ENCODE measurements at places on chromosomes 2 and 18.

GRCh38 chr2:196108604-196109003 is 40.0 kb upstream of the DNAH7 start:
- DNase-seq, result no peak

GRCh38 chr18:29083545-29083944 is 906.6 kb upstream of the CDH2 start:
- no peak for DNase-seq

DNA sequence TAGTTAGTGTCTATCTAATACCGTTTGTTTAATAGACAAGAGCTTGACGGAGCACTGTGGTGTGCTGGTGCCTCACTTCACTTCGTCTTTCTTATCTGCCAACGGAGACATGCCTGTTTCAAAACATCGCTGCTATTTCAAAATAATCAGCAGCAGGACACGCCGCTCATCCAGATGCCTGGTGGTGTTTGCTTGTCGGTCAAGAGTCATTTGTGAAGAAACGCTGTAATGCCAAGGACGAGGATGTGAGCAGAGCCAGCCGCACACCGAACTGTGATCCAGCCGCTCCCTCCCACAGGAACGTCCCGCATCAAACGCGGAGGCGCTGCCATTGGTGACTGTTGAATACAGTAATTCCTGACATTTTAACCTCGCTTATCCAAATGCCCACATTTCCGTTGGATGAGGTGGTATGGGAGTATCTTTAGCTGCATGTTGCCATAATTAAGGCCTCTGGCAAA is 432.4 kb downstream of the FBXO15 start:
- DNase-seq, result no peak

DNA sequence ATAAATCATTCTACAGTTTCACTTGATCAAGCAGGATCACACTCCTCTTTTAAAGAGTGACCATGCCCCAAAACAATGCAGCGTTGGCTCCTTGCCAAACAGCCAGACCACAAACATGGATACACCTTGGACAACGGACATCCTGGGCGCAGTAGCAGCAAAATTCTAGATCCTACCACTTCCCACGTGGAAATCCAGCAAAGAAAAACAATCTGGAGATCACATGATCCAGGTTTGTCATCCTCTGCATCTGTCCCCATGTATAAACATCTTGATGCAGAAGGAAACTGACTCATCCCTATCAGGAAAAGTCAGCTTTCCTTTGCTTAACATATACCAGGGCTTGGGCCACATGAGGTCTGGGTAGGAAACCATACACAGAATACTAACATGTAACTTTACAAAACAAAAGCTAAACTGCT is 53.1 kb downstream of the ZNF521 start:
- no peak for DNase-seq

DNA sequence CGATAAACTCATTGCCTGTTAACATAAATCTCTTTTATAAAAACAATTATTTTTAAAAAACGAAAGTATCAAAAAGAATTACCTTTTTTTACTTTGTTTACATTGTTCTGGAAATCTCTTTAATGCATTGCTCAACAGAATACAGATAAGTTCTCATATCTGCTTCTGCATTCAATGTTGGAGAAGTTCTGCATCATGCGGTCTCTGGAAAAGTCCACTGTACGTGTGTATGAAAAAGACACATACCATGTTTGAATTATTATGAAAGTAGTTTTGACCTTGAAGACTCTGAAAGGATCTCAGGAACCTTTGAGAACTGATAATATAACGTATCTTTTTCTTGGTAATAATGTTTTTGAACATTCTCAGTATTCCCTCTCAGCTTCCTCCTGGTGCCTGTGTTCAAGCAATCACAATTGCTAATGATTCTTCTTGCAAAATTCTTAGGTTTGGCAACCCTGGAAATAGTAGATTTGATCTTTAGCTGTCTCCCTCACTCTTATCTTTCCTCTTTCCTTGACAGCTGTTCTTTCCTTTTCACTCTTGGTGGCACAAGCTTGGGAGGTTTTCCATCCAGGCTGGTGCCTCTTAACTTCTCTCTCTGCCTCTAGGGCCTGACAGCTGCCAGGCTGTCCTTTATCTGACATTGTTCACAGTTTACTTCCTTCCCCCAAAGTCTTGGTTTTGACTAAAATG is 12.4 kb upstream of the IL1R1 start:
- no peak for DNase-seq

DNA sequence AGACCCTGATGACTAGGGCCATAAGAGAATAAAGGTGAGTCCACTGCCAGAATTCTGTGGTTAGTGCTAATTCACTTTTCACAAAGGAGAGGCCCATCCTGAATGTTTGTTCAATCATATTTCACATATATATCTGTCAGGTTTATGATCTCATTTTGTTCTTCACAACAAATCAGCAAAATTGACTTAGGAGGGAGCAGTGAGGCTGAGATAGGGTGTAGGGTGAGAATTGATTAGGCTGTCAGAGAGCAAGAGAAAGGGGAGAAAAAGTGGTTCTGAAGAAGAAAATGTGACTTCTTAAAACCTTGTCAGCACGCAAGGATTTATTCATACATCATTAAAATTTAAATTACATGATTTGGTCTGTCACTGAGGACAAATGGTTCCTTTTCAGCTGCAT is 117.7 kb downstream of the FHOD3 start:
- DNase-seq, result no peak

DNA sequence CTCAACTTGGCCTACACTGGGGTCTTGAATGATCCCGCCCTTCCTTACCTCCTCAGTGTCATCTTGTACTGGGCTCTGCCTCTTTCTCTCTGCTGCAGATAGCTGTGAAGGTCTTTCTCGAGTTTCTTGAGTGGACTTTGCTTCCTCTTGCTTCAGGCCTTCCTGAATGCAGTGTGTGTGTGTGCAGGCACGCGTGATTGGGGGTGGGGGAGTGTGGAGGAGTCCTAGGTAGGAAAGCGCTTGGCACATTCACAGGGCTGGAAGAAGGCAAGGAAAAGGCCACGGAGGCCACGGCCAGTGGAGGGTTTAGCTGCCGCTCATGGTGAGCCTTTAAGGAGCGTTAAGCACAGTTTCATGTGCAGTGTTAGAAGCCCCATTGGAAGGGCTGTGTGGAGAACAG is 5.5 kb downstream of the RALB start:
- DNase-seq, result no peak

DNA sequence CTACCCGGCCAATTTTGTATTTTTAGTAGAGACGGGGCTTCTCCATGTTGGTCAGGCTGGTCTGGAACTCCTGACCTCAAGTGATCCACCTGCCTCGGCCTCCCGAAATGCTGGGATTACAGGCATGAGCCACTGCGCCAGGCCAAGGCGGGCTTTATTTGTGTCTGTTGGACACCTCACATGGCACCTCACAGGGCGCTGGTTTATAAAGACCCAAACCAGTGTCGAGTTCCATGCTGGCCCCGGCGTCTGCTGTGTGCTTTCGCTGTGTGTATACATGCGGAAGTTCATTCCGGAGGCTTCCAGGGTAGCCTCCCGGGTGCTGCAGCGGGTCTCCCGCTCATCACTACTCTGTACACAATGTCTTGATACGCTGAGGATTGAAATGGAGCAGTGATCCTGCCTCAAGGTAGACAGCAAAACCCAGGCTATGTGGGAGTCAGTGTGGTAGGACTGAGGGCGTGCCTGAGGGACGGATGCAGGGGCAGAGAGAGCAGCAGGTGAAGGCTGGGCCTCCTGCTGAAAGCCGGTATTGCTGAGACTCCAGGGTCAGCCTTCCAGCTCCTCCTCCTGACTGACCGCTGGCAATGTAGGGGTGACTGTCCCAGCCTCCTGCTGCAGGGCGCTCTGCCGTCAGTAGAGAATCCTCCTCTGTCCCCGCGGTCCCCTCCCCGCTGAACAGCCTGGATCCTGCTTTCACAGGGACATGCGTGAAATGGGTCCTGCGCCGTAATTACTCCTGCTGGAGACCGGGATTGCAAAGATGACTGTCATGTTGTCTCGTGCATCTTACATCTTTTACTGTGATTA is 22.7 kb downstream of the LDLRAD4 start:
- no peak for DNase-seq

- no peak for DNase-seq
Measured at GRCh38 chr2:18299423-18300212, 260.8 kb downstream of the RDH14 start.

DNA sequence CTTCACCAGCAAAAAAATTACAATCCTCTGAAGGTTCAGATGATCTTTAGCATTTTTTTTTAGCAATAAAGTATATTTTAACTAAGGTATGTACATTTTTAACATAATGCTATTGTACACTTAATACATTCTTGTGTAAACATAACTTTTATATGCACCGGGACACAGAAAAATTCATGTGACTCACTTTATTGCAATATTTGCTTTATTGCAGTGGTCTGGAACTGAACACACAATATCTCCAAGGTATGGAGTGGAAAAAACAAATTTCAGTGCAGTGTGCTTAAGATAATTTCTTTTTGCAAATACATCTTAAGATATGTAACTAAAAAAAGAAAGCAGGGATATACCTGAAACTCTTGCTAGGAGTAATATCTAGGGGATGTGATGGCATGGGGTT is 5.1 kb upstream of the TWSG1 start:
- no peak for DNase-seq

Measured in activated naive CD4-positive, alpha-beta T cell (primary cell).